ENCODE measurements at places on chromosomes 3 and 15. TPM values are rescaled to one million over a fixed set of nuclear protein-coding genes. Genes with fewer than 3 reads are reported as not detected.

CCR8 gene
- not detected for total RNA-seq

C3orf49 gene
- not detected for total RNA-seq

DENND4A gene
- 9.0 TPM for total RNA-seq

WWTR1 gene
- total RNA-seq: 4.2 TPM

DUOXA2 gene
- not detected for total RNA-seq

AADAC gene
- 0.08 TPM for total RNA-seq

ZNF662 gene
- not detected for total RNA-seq

SPTSSB gene
- total RNA-seq: 0.52 TPM

MOBP gene
- not detected for total RNA-seq

CGGBP1 gene
- total RNA-seq: 3.6 TPM

TMCO5A gene
- total RNA-seq: not detected

SETD5 gene
- 27.3 TPM for total RNA-seq

VILL gene
- 2.2 TPM for total RNA-seq

CYP1A2 gene
- not detected for total RNA-seq

TM4SF4 gene
- total RNA-seq: 981 TPM

CLRN1 gene
- total RNA-seq: not detected

CHST13 gene
- total RNA-seq: 0.05 TPM

CA12 gene
- total RNA-seq: 64.9 TPM

BFSP2 gene
- total RNA-seq: not detected

SNAPC5 gene
- 32.3 TPM for total RNA-seq

SLC7A14 gene
- total RNA-seq: not detected

SEMA5B gene
- total RNA-seq: not detected

STARD9 gene
- total RNA-seq: 0.15 TPM

C2CD4B gene
- total RNA-seq: 0.25 TPM

GJD2 gene
- total RNA-seq: not detected

SERPINI2 gene
- not detected for total RNA-seq

CHDH gene
- total RNA-seq: 54.6 TPM

GPR62 gene
- not detected for total RNA-seq

BCHE gene
- total RNA-seq: not detected

ARPIN gene
- total RNA-seq: 4.7 TPM

All from HT-29 (cell line).